Stimulated activated CD8-positive, alpha-beta memory T cell treated with anti-CD3 and anti-CD28 coated beads, Interleukin-4, amount 100 ng/mL, for 1 hour (primary cell): ENCODE measurements at places on chromosomes 7 and 10.

- DNase-seq: no peak
Measured at GRCh38 chr7:13148548-13148947, 461.1 kb downstream of the ARL4A start.

GRCh38 chr10:89090756-89091445 is 100.3 kb downstream of the FAS start:
- no peak for DNase-seq

- DNase-seq: no peak
Measured at GRCh38 chr10:79148452-79149344, 79.9 kb downstream of the ZMIZ1 start.

DNA sequence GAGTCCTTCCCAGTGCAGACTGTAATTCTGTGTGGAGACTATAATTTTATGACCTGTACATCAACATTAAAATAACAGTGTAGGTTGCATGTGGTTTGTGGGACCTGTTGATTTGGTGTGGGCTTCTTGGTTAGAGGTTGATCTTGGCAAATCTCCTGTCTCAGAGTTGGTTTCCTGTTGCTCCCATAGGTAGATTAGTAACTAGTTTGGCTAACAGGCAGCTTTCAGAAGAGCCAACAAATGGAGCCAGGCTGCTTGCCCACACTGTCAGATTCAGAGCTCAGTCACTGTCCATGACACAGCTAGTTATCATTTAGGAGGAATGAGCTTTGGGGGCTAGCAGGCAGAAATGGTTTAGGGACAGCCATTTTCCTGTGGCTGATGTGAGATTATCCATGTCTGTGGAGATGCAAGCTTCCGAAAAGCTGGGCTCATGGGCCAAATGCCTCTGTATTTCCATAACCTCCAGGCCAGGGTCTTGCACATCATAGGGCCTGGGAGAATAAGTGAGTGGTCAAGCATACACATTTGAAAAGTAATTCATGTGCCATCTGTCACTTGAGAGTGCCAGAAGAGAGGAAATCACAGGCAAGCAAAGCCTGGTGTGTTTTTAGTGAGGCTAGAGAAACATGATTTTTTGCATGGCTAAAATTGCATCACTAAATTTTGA is 33.4 kb downstream of the CCM2 start:
- DNase-seq: no peak

GRCh38 chr10:108515821-108516220 is 1351.3 kb upstream of the SORCS1 start:
- DNase-seq: no peak

DNA sequence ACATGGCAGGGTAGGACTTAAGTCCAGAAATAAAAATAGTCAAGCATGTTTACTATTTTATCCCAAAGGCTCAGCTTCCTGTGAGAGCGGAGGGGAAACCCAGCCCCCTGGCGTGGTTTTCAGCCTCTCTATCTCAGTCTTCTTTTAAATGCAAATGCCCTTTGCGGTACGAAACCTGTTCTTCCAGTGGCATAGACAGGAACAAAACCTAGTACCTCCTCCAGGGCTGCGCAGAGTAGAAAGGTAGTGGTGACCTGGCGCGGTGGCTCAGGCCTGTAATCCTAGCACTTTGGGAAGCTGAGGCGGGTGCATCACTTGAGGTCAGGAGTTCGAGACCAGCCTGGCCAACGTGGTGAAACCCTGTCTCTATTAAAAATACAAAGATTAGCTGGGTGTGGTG is 181.3 kb upstream of the FOXK1 start:
- DNase-seq: no peak

- no peak for DNase-seq
Measured at GRCh38 chr7:108246227-108246837, 116.2 kb upstream of the LAMB4 start.

DNA sequence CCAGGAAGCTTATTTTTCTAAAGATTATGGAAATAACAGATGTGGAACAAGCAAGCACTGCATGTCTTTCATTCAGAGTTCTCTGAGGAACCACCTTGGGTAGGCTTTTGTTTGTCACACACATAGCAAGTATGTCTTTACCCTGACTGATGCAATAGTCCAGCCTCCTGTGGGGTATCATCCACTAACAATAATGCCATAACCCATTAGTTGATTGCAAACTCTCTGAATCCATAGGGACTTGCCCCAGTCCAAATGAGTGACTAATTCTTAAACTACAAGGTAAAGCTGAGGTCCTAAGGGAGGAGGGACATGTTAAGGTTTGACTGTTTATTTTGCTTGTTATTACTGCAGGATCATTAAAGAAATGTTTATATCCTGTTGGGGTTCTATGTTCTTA is 151.4 kb upstream of the PRPS1L1 start:
- DNase-seq: no peak

GRCh38 chr7:22723181-22723601 is 3.8 kb upstream of the IL6 start:
- DNase-seq: no peak

- no peak for DNase-seq
Measured at GRCh38 chr7:3078514-3078913, 34.8 kb upstream of the CARD11 start.

- DNase-seq: no peak
Measured at GRCh38 chr10:29112827-29113615, 175.8 kb upstream of the LYZL1 start.

GRCh38 chr10:35780970-35781642 is 139.0 kb upstream of the FZD8 start:
- DNase-seq: no peak

GRCh38 chr7:128032605-128033235 is 1.5 kb upstream of the LRRC4 start:
- DNase-seq: no peak

DNA sequence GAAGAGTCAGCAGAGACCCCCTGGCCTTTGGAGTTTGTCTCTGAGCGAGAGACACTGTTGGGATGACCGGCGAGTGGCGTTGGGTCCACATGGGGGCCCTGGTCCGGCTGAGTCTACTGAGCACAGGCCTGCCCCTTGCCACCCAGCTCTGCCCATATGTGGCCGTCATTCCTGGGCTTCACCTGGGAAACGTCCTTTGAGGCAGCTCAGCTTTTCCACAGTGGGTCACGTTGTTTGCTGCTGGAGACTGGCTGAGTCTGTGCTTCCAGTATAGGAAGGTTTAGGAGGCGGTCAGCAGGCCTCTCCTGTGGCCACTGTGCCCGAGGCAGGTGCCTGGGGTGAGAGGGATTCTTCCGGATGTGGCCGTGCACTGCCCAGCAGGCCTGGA is 17.1 kb downstream of the ADAM8 start:
- no peak for DNase-seq

- no peak for DNase-seq
Measured at GRCh38 chr10:43111921-43112607, 26.2 kb upstream of the CSGALNACT2 start.

GRCh38 chr7:80858141-80858903 is 60.5 kb downstream of the SEMA3C start:
- DNase-seq: no peak

DNA sequence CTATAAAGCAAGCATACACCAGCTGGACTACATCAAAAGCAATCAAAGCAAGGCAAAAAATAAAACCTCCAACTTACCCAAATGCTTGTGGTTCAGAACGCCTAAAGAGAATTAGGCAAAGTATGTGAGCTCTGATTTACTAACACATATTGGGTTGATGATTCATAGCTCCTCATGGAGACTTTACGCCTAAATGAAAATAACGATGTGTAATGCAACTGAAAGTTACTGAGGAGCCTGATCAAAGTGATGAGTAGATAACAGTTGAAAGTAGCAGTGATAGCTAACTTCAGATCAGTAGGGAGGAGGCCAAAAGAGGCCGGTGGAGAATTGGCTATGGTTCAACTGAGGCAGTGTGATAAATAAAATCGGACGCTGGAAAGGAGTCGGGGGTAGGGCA is 85.0 kb downstream of the MPP7 start:
- no peak for DNase-seq

GRCh38 chr7:70975754-70976153 is 156.2 kb upstream of the GALNT17 start:
- no peak for DNase-seq

DNA sequence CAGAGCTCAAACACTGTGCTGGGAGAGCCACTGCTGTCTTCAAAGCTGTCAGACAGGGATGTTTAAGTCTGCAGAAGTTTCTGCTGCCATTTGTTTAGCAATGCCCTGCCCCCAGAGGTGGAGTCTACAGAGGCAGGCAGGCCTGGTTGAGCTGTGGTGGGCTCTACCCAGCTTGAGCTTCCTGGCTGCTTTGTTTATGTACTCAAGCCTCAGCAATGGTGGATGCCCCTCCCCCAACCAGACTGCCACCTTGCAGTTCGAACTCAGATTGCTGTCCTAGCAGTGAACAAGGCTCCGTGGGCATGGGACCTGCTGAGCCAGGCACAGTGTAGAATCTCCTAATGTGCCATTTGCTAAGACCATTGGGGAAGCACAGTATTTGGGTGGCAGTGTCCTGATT is 4.6 kb upstream of the CYP2C19 start:
- no peak for DNase-seq

GRCh38 chr7:142176901-142177300 is 65.4 kb downstream of the MGAM2 start:
- DNase-seq: no peak

DNA sequence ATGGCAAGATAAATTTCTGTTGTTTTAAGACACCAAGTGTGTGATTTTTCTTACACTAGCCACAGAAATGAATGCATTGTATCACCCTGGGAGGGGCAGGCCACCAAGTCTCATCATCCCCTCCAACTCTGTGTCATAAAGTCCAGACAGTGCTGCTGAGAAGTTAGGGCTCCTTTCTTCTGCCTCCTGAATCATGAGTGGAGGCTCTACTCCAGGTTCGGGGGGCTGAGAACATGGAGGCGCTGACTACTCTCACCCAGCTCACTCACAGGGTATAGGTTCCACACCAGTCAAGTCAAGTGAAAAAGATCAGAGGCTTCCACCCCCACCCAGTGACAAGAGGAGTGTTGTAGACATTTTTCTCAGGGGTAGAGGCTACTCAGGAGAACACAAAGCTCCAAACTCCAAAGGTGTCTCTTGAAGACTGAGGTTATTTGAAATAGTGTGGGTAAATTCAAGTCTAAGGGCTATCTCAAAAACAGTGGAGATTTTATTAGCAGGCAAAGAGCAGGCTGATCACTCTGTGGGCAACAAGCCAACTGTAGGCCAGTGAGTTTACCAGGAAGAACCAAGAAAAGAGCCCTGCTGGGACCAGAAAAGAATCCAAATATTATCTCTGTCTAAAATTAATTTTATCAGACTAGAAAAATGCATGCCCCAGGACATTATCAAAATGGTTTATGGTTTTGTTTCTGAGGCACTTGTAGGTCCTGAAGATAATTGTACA is 118.6 kb upstream of the RET start:
- no peak for DNase-seq

- no peak for DNase-seq
Measured at GRCh38 chr7:11775401-11775800, 56.6 kb downstream of the THSD7A start.

- no peak for DNase-seq
Measured at GRCh38 chr7:47377741-47378140, 204.2 kb downstream of the TNS3 start.

- DNase-seq: no peak
Measured at GRCh38 chr10:3679950-3680629, 104.9 kb downstream of the KLF6 start.

DNA sequence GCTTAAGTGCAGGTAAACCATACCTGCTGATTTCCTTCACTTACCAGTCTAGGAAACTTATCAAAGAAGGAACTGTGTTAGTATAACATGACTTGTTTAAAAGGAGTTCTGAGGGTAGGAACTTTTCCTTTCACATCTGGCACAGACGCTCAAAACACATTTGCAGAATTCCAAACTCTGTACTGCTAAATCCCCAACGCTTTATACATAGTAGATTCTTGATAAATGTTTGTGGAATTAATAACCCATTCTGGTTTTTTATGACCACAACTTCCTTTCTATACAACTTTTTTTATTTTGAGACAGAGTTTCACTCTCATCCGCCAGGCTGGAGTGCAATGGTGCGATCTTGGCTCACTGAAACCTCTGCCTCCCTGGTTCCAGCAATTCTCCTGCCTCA is 7.7 kb upstream of the TRUB1 start:
- DNase-seq: no peak

GRCh38 chr10:117666166-117666565 is 123.6 kb downstream of the EMX2 start:
- DNase-seq: no peak
